ENCODE measurements at places on chromosomes 3 and 15.

- no peak for DNase-seq
Observed at GRCh38 chr3:22506871-22507270, 696.3 kb upstream of the UBE2E2 start.

GRCh38 chr3:132645058-132645457, 14.6 kb downstream of the ACAD11 start:
- DNase-seq = no peak

DNA sequence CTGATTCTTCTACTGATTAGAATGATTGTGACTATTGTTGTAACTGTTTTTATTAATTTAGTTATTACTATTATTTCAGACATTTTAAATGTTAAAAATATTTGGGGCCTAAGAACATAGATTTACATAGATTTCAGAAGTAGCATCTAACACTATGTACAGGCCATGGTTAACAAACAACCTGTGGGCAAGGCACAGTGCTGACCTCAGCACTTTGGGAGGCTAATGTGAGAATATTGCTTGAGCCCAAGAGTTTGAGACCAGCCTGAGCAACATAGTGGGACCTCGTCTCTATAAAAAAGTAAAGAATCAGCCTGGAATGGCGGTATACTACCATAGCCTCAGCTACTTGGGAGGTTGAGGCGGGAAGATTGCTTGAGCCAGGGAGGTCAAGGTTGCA, 69.1 kb upstream of the CNTN4 start:
- no peak for DNase-seq

GRCh38 chr15:71627188-71627587, 183.2 kb upstream of the NR2E3 start:
- DNase-seq = no peak

- DNase-seq = no peak
Observed at GRCh38 chr15:67072442-67072841, 7.0 kb downstream of the SMAD3 start.

DNA sequence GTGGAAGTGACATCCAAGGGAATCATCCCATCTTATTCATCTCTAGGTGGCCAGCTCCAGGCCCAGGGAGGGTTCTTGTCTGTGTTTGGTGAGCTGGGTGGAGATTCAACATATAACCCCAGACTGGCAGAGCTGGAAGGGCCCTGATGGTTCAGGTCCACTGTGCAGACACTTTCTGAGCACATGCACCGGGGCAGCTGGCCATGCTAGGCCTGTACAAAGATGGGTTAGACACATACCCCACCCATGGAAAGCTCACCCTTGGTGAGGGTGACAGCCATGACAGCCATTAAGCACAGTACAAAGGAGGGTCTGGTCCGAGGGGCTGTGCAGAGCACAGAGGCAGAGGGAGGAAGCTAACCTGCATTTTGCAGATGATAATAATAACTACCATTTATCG, 100.4 kb downstream of the CORO2B start:
- DNase-seq = no peak

DNA sequence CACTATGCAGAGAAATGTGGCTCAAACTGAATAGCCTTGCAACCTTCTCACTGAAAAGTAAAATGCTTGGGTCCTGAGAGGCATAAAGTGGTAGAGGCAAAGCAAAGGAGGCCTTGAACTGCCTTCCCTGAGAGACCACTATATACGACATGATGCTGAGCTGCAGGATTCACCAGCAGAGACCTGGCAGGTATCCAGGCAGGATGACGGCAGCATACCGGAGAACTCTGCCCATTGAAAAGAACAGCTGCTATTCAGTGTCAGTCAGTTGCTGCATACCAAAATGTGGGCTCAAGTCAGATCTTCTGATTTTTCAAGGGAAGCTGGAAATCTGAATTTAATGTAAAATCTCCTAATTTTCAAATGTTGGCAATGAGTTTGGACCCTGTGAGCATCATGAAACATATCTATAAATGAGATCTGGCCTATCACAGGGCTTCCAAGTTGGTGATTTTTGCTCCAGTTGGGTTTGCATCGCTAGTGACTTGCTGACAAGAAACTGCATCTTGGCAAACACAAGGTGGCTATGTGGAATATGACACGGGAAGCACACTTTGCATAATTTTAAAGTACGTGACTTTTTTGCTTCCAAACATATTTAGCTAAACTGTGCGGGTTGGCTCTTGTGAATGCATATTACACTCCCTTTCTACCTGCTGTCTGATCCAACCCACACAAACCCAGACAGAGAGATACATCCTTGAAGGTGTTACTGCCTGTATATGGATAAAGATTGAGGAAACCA, 529.0 kb downstream of the AGBL1 start:
- no peak for DNase-seq

DNA sequence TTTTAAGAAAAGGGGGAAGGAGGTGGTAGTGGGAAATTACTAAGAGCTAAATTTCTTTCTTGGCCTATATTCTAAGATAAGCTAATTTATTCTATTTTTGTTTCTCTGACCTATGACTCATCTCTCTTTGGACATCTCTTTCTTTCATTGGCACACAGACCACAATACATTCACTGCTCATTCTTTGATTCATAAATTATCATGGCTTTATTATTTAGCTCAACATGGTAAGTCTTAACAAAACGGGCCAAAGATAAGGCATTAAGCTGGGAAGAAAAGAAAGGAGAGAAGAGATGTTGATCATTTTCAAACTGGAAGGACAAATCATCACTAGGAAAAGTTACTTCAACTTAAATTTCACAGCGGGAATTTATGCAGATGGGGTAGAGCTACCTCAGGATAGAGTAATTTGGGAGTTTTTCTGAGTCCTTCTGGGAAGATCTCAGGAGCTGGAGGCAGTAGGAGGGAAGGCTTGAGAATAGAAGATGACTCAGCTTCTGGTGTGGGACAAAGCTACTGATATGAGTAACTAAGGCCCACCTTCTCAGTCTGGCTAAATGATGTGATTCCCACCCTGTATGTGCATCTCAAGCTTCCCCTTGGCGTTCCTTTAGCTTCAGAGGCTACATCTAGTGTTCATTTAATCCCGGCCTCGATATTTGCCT, 7.5 kb upstream of the ALCAM start:
- no peak for DNase-seq

DNA sequence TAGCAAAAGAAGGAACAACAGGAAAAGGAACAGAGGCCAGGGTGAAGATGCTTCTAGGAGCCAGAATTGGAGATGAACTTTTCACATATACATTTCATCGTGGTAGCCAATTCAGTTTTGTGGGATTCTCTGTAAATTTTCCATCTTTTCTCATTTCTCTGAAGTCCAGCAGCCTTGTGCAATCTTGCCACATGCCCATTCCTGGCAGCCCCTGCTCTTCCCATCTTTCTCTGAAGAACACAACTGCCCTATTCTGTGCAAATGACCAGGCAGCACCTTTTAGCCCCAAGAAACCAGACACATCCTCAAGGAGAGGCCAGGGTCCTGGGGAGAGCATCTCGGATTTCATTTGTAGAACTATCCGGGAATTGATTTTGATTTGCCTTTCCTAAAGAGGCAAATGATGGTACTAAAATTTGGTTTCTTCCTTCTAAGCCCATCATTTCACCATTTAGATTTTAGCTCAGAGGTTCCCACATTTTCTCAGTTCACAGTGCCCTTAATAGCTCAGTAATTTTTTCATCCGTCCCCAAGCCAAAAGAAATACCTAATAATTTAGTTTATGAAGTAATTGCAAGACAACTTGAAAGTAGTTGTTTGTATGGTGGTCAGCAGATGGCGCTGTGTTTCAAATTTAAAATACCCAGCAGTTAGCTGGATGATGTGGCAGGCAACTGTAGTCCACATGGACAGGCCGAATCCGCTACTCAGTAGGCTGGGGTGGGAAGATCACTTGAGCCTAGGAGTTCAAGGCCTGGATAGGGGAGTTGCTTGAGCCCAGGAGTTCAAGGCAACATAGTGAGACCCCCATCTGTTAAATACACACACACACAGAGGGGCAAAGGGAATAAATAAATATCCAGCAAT, 61.3 kb upstream of the ACKR4 start:
- peak; percentile 67 for DNase-seq

DNA sequence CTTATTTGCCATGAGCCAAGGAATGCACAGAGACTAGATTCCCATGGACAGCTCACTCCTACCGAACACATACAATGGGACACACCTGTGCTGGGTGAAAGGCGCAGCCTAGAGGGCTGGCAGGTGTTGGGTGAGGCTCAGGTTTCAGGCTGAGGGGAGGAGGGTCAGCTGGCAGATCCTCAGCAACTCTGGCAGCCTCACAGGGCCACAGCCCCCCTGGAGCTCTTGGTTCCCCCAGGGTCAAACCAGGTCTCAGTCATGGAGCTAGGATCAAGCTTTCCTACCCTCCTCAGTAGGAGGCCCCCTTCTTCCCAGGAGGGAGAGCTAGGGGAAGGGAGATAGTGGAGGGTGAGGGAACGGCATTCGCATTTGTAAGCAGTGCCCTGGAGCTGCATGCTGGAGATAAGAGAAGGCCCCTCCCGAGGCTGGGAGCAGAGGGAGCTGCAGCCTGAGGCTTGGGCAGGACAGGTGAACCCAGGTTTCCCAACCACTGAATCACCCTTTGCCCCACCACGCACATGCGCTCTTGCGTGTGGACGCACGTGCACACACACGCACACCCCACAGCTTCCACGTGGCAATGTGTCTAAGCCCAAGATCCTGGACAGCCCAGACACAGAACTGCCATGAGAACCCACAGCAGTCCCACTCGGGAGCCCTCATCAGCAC, 26.3 kb upstream of the TFRC start:
- DNase-seq = peak; percentile 41

- DNase-seq = no peak
Observed at GRCh38 chr15:98745179-98745578, 96.8 kb downstream of the IGF1R start.

DNA sequence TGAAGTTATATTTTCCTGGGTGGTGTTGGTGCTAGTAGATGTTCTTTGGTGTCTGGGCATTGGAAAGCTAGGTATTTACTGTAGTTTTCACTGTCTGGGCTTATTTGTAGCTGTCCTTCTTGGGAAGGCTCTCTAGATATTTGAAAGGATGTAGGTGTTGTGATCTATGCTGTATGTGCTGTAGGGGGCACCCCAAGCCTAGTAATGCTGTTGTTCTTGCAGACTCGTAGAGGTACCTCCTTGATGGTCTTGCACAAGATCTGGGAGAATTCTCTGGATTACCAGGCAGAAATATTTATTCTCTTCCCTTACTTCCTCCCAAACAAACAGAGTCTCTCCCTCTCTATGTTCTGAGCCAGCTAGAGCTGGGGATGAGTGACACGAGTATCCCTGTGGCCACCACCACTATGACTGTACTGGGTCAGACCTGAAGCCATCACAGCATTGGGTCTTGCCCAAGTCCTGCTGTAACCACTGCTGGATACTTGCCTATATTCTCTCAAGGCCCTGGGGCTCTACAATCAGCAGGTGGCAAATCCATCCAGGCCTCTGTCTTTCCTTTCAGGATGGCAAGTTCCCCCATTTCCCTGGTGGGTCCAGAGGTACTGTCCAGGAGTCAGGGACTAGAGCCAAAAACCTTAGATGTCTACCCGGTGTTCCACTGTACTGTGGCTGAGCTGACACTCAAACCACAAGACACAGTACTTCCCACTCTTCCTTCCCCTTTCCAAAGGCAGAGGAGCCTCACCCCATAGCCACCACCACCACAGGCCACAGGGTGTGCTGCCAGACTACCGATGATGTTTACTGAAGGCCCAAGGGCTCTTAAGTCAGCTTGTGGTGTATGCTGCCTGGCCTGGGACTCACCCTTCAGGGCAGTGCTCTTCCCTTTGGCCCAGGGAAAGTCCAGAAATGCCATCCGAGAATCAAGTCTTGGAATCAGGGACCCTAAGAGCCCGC, 195.2 kb upstream of the DPPA4 start:
- DNase-seq = peak; percentile 67

All from NCI-H1417 (cell line).